Cerebellum (tissue), 4 donors: ENCODE measurements at places on chromosomes 7 and 10. TPM values are rescaled to one million over a fixed set of nuclear protein-coding genes. Genes with fewer than 3 reads are reported as not detected.

Gene ETV1
- total RNA-seq, result 44.5 TPM

Gene TEX36
- not detected for total RNA-seq

Gene PCGF5
- 19.6 TPM for total RNA-seq

Gene ZNF467
- 3.2 TPM for total RNA-seq

GRCh38 chr10:79079054-79079397, 10.3 kb downstream of the ZMIZ1 start:
- DNase-seq, result no peak

DNA sequence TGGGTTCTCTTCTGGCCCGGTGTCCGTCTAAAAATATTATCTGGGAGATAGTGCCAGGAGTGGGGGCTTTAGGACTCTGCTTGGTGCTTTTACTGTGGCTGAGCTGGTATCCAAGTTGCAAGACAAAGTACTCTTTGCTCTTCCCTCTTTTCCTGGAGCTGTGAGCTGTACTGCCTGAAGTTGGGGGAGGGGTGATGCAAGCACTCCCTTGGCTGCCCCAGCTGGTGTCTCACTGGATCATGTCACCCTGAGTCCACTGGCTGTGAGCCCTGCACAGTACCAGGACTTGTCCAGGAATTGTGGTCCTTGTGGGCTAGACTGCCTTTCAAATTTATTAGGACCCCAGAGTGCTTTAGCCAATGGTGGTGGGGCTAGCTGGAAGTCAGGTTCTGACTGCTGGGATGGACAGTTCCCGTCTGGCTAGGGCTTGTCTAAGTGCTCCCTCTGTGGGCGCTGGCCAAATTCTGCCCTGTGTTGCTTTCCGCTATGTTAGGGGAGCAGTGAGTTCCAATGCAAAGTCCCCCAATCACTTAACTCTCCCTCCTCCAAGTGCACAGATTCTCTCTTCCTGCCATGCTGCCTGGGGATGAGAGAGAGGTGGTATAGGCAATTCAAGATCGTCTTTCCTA, 13.1 kb downstream of the CC2D2B start:
- no peak for DNase-seq

- DNase-seq, result no peak
These were observed 22.7 kb downstream of the MCMBP start for GRCh38 chr10:119849944-119850343.

DNA sequence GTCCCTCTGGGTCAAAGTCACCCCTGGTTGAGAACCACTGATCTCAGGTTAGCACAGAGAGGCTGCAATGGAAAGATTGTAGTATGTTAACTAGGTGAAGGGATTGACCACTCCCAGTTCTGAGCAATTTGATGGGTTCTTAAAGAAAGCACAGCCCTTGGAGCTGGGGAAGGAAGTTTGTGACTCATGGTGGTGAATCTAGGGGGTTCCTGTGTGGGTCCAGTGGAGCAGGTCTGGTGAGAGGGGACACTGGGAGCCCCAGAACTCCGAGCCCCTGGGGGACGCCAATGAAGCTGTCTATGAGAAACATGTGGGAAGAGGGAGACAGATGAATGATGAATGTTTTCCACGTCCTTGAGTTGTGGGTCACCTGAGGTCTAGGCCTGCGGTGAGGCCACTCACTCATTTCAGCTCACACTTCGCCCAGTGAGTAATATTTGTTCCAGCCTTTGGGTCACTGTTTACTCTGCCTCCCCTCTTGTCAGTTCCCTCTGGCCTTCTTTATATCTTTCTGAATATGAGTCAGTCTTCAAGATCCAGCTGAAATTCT, 341.9 kb downstream of the LRMDA start:
- no peak for DNase-seq
